Putamen (tissue), 1 donor: ENCODE measurements at places on chromosomes 1 and 21.

DNA sequence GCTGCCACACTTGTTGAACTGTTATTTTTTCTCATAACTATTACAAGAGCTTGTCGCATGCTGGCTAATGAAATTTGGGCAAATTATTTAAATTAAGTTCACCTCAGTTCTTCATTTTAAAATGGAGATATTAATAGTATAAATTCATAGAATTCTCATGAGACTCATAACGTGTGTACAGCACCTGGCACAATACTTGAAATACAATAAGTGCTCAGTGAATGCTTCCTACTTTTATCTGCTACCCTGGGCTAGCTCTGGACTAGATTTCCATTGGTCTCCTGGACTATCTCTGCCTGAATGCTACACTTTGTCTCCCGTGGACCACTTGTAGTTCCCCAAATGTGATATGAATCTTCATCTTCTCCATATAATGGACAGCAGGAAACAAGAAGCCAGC is 919 bp downstream of the SLAMF6 start:
- no peak for DNase-seq

GRCh38 chr1:59220356-59220755 is 76.5 kb upstream of the FGGY start:
- no peak for DNase-seq

DNA sequence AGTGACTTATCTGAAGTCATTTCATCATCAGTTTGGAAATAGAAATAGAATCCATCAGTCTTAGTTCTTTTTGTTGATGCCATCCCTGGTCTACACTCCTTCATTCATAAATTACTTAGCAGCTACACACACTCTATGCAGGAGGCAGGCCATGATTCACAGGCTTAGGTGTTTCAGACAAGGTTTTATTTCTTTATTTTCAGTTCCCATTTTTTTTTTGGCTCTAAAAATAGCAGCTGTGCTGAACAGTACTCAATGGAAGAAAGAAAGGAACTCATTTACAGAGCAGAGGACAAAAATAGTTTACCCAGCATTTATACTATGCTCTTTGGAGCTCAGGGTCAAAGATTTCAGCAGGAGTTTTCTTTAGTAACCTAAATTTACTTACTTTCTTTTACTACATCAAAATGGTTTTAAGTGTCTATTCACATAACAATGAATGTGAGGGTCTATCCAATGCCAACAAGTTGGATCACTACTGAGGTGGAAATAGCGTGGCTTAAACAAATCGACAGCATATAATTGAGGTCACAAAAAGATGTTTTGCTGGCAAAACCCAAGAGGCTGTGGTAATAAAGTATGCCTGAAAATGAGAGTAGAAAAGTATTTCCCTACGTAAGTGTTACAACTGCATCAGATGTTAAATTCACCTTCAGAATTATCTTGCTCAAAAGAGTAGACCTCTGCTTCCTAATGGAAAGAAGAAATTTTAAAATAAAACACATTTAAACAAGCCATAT is 7.7 kb downstream of the KRTAP19-8 start:
- DNase-seq: no peak

DNA sequence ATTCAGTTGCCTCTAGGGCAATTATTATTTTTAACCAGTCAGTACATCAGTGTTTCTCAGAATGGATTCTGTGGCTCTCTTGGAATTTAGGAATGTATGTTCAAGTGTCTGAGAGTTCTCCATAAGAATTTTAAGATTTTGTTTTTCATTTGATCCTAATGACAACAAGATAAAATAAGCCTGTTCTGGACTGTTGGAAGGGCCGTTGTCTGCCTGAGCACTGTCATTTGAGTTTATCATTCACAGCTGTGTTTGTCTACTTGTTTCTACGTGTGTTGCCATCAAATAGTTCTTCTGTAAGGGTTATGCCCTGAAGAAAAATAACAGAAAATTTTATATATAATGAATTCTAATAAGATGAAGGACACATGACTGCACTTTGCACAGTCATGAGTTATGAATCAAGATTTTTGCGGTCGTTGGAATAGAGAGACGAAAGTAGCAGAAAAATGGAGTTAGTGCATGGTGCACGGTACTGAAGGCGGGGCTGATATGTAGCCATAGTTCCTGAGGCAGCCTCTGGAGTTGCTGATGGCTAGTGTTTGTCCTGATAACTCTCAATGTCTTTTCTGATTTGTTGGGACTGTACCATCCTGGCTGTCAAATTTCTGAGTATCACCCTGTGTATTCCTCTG is 92.5 kb downstream of the NOS1AP start:
- DNase-seq: no peak

DNA sequence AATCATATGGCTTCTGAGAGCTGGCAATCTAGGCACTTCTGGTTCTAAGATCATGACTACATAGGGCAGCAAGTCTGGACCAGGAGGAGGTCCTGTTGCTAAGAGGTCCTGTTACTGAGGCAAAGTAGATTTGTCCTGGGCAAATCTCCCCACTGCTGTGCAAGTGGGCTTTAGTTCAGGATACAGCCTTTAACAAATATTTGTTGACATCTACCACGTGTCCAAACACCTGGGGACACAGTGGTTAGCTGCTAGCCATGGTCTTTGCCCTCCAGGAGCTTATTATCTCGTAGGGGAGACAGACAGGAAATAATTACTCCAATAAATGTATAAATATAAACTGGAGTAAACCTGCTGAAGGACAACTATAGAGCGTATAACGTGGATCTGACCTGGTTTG is 3.2 kb downstream of the CGN start:
- DNase-seq: no peak

- no peak for DNase-seq
Observed at GRCh38 chr1:207853372-207853757, 57.6 kb downstream of the CD34 start.

GRCh38 chr1:172498857-172499256 is 34.1 kb upstream of the SUCO start:
- DNase-seq: no peak

DNA sequence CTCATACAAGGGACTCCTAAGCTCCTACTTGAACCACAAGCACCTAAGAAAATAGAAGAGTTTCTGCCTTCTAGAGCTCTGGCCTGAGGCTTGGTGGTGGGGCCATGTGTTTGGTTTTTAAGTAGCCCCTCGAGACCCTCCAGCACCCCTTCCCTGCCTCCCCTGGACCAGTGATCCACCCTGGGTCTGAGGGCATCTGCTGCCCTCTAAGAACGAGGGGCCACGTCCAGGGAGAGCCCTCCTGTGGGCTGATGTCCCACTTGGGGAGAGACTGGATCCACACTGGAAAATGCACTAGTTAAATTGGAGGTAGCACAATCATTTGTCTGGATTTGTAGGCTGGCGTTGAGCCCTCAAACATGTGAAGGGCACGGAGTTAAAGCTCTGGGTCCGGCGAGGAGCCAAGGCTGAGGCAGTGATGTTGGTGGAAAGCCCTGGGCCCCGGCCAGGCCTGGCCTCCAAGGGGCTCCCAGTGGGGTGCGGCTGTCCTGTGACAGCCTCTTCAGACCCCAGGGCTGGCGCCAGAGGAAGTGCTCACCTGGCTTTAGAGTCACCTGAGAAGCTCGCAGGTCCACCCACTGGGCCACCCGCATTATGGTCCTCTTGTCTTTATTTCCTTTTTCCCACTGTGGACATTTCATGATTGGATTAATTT is 65.2 kb downstream of the SLC37A1 start:
- no peak for DNase-seq
